ENCODE measurements at places on chromosomes 3 and 15.

DNA sequence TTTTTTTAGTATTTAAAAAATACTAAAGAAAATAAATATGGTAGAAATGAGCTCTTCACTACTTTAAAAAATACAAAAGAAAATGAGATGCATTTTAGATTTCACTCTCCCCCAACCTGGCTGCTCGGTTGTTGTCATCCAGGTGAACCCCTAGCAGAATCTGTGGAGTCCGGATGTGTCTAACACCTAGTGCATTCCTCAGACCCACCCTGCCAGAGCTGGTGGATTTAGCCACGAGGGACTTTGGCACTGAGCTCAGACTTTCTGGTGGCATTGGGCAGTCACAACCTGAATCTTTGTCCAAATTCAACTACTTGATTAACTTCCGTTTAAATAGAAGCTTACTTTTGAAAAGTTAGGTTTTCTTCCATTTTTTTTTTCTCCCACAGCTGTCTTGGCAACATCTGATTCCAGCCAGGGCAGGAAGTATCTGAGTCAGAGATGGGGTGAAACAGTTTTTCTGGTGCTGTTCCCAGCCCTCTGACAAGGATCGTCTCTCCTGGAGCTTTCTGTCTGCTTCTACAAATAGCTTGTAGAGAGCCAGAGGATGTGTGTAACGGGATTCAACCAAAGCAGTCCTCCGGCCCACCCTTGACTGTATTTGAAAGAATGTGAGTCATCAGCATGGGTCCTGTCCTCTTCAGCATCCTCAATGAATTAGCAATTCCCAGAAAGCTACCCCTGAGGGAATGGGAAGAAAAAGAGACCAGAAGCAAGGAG is 301.8 kb upstream of the MCTP2 start:
- DNase-seq, result no peak

DNA sequence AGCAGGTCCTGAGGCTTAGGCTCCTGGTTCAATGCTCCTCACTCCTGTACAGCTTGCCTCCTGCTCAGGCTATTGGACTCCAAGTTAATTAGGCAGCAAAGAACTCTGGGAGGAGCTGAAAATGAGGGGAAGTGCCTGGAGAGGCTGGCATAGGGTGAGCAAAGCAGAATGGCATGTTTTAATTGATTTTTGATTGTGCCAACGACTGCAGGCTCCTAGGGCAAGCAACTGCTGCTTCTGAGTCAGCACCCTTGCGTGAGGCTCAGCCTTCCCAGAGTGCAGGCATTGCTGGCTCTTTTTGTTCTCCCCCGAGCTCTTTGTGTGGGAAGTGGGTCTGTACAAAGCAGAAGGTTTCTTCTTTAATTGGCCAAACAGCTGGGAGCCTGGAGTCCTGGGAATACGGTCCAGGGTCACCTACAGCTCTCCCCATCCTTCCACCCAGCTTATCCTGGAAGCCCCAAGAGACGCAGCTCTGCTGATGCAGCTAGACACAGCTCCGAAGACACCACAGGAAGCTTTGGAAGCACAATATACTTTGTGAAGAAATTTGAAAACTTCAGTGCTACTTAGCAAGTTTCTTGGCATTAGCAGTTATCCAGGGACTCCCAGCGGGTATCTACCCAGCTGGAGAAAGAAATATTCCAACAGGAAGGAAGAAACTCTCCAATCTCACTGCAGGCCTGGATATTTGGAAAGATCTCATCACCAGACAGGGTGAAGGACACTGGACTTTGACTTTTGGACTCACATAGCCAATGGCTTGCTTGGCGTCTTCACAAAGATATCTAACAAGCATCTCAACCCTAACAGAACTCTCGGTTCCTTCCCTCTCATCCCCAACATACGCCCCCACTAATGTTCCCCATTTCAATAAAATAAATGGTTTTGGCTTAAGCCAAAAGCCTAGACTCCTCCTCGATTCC is 76.8 kb downstream of the BDH1 start:
- DNase-seq, result no peak

- DNase-seq, result no peak
Observed at GRCh38 chr3:157347577-157348303, 88.9 kb upstream of the PTX3 start.

GRCh38 chr3:139312959-139313358 is 30.9 kb upstream of the MRPS22 start:
- DNase-seq, result no peak

- no peak for DNase-seq
Observed at GRCh38 chr15:68512052-68512451, 66.7 kb upstream of the CORO2B start.

DNA sequence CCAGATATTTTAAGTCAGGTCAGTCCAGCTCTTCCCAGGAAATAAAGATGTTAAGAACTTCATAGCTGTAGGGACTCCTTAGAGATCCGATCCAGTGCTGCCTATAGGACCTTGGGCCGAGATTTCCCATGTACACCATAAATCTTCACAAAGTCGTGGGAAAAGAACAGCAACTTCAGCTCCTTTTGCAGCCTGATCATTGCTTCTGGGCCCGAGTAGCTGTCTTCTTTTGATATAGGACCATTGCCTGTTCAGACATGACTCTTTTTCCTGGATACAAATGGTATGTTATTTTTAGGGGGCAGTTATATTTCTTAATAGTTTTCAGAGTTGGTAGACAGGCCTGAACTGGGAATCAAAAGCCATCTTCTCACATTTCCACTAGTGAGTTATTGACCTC is 20.5 kb downstream of the IL1RAP start:
- no peak for DNase-seq

DNA sequence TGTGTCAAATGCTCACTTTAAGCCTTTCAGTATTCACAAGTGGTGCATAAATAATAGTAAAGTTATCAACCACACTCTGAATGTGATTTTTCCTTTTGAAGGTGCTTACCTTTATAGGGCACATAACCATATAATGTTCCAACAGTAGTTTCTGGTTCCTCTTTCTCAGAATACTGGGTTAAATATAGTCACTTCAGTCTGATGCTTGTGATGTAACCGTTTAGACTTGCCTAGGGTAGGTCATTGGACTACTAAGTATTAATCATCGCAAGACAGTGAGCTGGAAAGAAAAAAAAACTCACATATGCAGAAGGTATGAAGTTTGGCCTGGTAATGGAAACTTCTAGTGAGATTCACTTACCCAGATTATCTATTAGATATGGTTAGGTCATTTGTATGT is 1.9 kb downstream of the KBTBD8 start:
- no peak for DNase-seq

- no peak for DNase-seq
Observed at GRCh38 chr3:79285380-79285779, 482.4 kb downstream of the ROBO1 start.

Measured in stimulated activated CD4-positive, alpha-beta T cell treated with anti-CD3 and anti-CD28 coated beads, Interleukin-4, amount 100 ng/mL, for 1 hour (primary cell).